NCI-H1105 (cell line): ENCODE measurements at places on chromosomes 13 and 19.

DNA sequence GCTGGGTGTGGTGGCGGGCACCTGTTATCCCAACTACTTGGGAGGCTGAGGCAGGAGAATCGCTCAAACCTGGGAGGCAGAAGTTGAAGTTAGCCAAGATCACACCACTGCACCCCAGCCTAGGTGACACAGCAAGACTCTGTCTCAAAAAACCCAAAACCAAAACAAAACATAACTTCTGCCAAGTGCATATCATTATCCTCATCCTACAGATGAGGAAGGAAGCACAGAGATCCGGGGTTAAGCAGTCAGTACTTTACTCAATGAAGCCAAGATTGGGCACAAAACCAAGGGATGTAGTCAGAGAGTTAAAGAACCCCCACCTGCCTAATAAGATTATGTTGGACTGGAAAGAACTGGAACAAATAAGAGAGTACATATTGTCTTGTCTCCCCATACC is 5.5 kb upstream of the TMTC4 start:
- no peak for DNase-seq

DNA sequence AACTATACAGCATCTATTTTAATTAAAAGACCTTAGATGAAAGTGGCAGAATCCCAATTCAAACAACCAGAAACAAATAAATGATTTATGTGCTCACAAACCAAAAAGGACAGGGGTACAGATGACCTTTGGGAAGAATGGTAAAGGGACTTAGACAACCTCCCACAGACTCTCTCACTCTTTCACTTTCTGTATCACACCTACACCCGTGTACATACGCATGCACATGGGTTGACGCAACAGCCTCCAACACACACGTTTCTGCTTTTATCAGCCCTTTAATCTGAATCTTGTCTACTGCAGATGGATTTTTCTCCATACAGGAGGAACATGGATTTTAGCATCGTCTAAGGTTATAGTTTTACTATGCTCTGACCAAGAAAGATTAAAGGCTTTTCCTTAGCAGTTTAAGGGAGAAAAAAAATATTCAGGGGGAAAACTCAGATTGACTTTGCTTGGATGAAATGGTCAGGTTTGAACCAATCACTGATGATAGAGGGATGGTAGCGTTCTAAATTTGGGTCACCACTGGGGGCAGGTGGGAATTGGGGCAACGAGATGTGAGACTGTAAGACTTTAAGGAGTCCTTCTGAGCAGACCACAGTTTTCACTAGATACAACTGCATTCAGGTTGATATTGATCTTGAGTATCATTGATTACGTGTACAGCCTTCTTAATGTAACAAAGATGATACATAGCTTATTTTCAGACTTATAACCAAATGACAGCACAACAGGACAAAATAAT is 166.1 kb downstream of the ITGBL1 start:
- DNase-seq, result no peak

- no peak for DNase-seq
Observed at GRCh38 chr13:113862191-113862930, 1.5 kb downstream of the GAS6 start.

DNA sequence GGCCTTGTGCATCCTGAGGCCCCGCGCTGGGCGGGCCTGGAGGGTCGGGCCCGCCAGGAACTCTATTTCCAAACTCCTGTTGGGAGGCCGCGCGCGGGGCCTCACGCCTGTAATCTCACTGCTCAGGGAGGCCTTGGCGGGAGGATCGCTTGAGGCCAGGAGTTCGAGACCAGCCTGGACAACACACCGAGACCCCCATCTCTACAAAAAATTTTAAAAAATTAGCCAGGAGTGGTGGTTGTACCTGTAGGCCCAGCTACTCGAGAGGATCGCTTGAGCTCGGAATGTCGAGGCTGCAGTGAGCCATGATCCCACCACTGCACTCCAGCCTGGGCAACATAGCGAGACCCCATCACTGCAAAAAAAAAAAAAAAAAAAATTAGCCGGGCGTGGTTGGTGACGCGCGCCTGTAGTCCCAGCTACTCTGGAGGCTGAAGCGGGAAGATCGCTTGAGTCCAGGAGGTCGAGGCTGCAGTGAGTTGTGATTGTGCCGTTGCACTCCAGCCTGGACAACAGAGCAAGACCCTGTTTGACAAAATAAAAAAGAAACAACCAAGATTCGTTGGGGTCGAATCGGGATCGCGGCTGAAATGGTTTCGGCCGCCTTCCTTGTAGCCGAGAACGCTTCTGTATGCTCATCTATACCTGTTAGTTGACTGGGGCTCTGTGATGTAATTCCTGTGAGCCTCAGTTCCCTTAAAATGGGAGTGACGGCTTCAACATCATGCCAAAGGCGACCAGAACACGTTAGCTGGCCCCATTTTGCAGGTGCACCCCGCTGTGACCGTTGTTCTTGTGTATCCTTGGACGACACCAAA is 636 bp downstream of the SF3A2 start:
- DNase-seq, result no peak

DNA sequence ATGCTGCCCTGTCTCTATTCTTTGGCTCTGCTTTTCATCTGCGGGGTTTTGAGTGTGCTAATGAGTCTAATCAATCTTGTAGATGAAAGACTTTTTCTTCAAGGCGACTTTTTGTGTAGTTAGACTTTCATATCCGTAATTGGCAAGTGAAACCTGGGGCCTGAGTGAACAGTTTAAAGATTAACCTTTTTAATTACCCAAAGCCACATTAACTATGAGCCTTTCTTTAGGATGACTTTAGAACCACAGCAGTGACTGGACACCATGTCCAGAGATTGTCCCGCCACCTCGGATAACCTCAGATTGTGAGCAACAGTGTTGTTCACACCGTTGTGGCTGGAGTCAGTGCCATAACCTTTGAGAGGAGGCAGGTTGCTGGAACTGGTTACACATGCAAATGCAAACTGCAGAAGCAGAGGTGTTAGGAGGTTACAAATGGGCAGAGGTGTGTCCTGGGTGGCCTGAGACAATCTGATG is 58.7 kb downstream of the SIAH3 start:
- no peak for DNase-seq
